Uterus (tissue), 4 donors: ENCODE measurements at places on chromosomes 5 and 9.

GRCh38 chr5:59179704-59180103 is 596.8 kb downstream of the RAB3C start:
- no peak for DNase-seq

- no peak for DNase-seq
Measured at GRCh38 chr9:135602789-135603481, 36.4 kb downstream of the GLT6D1 start.

- DNase-seq, result no peak
Measured at GRCh38 chr5:68140763-68141162, 74.8 kb upstream of the PIK3R1 start.

GRCh38 chr9:109801484-109801883 is 21.5 kb downstream of the PALM2AKAP2 start:
- no peak for DNase-seq

GRCh38 chr9:134597957-134598883 is 43.4 kb upstream of the COL5A1 start:
- no peak for DNase-seq

GRCh38 chr9:101508211-101508610 is 25.4 kb upstream of the RNF20 start:
- DNase-seq, result no peak

DNA sequence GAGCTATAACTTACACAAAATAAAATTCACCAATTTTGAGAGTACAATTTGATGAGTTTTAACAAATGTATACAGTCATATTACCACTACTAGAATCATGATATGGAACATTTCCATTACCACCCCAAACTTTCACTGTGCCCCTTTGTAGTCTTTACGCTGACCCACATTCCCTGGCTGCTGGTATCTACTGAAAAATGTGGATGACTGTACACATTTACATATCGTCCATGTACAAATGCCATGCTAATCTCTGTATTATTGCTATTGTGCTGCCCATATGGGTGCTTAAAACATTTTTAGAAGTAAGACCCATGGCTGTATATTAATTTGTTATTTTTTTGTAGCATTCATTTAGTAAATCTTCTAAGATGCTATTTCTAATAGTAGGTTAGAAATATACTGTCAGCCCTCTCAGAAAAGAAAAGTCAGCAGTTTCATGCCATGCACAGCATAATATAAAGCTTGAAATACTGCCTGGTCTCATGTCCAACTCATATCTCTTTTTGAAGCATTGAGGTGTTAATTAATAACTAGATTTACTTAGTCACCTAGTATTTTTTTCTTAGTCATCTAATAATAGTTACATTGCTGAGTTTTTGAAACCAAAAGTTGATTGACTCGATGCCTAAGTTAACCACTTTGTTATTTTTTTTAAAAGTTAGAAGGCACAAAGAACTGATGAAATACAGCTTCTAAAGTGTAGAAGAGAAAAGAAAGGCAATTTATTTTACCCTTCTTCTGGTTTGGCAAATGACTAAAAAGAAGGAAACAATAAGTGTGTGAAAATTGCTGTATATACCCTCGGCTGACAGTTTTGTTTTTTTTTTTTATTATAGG is 188.3 kb upstream of the MEF2C start:
- DNase-seq, result no peak

- DNase-seq, result no peak
Measured at GRCh38 chr9:136156209-136157120, 37.8 kb upstream of the TMEM250 start.
